ENCODE measurements at places on chromosomes 5 and 9. TPM values are rescaled to one million over a fixed set of nuclear protein-coding genes. Genes with fewer than 3 reads are reported as not detected.

- H3K4me1 ChIP-seq = no peaks in the 10 kb centered on the region
- no peak overlapping the region for H3K4me3 ChIP-seq
- H3K27ac ChIP-seq = no peak overlapping the region
These were observed 337.6 kb downstream of the FGF10 start for GRCh38 chr5:44051591-44051990.

- DNase-seq = no peak
- H3K4me1 ChIP-seq = no peaks in the 10 kb centered on the region
- H3K27me3 ChIP-seq = no peaks in the 10 kb centered on the region
- no peak overlapping the region for H3K27ac ChIP-seq
- no peaks in the 10 kb centered on the region for H3K36me3 ChIP-seq
- no peak overlapping the region for H3K4me3 ChIP-seq
These were observed 580.4 kb downstream of the DTWD2 start for GRCh38 chr5:118407958-118408357.

DNA sequence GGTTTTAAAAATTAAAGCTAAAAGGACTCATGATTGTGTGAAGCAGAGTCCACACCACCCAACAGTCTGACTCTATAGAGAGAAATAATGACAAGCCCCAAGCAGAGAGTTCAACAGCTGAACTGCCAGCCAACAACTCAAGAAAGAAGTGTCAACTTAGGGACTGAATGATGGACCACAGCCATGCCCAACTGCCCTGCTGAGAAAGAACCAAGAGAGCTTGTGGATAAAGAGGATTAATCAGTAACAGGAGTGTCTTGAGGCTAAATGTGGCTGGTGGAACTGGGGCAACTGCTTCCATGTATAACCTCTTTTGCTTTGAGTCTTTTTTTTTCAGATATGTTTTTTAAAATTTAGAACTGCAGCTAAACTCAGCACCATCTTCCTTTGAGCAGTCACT is 109.3 kb downstream of the HSD17B3 start:
- H3K27ac ChIP-seq = no peak overlapping the region
- H3K4me3 ChIP-seq = no peak overlapping the region
- DNase-seq = no peak
- no peaks in the 10 kb centered on the region for H3K27me3 ChIP-seq

Gene GZMA
- total RNA-seq = 1.7 TPM

Gene BRINP1
- not detected for total RNA-seq

- no peaks in the 10 kb centered on the region for H3K36me3 ChIP-seq
- no peaks in the 10 kb centered on the region for H3K27me3 ChIP-seq
- H3K27ac ChIP-seq = no peak overlapping the region
- no peaks in the 10 kb centered on the region for H3K4me1 ChIP-seq
- no peak for DNase-seq
These were observed 69.2 kb downstream of the SH3PXD2B start for GRCh38 chr5:172385010-172385563.

DNA sequence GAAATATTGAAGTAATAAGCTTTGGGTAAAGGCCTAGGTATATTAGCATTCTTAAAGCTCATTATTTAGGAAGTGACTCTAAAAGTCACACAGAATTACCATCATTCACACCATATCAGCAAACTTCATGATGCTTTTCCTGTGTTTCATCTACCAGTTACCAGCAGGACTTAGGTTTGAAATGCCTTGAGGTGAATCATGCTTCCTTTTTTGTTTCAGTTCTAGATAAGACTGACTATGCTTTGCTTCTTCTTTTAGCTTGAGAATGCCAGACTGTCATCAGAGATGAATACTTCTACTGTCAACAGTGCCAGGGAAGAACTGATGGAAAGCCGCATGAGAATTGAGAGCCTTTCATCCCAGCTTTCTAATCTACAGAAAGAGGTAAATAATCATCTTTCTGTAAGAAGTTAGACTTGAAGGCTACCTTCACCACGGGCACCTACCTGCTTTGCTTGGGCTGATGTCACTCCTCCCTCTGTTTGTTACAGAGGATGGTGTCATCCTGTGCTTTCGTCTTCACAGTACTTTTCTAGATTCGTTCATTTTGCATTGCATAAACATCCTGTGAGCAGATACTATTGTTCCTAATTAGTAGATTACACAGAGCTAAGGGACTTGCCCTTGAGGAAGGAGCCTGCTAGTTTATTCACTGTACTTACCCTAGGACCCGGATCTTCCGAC is 34.7 kb downstream of the LMNB1 start:
- no peaks in the 10 kb centered on the region for H3K27me3 ChIP-seq
- H3K4me1 ChIP-seq = no peaks in the 10 kb centered on the region
- DNase-seq = no peak
- no peak overlapping the region for H3K27ac ChIP-seq
- H3K4me3 ChIP-seq = no peak overlapping the region
- no peaks in the 10 kb centered on the region for H3K36me3 ChIP-seq

GRCh38 chr9:82939451-82939850 is 123.5 kb downstream of the RASEF start:
- no peak overlapping the region for H3K4me3 ChIP-seq
- DNase-seq = no peak

DNA sequence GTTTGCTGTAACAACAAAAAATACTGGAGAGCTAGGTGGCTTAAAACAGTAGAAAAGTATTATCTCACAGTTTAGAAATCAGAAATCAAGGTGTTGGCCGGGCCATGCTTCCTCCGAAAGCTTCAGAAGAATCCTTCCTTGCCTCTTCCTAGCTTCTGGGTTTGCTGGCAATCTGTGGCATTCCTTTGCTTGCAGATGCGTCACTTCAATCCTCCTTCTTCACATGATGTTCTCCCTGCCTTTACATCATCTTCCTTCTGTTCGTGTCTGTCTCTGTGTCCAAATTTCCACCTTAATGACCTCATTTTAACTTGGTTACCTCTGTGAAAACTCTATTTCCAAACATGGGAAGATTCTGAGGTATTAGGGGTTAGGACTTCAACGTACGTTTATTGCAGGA is 90.4 kb upstream of the CHD1 start:
- H3K27ac ChIP-seq = peak overlapping the region; percentile 51
- H3K4me1 ChIP-seq = no peaks in the 10 kb centered on the region
- no peaks in the 10 kb centered on the region for H3K27me3 ChIP-seq
- H3K36me3 ChIP-seq = no peaks in the 10 kb centered on the region

Gene SARDH
- not detected for total RNA-seq

All from uterus (tissue), 4 donors.